GOT3 (cell line): ENCODE measurements at places on chromosomes 5 and 9.

DNA sequence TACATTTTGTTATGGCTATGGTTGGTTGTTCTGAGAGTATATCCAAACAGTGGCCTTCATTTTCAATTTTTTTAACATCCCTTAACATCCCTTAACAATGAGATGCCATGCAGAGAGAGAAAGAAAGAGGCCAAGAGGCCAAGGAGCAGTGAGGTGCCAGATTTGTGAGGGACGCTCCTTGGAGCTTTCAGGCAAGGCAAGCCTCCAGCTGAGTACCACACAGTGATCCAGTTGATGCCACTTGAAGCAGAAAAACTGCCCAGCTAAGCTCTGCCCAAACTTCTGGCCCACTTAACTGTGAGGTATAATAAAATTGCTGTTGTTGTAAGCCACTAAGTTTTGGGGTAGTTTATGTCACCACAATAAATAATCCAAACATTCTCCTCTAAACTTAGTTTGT lies 22.6 kb upstream of the EMB start:
- DNase-seq = no peak

- DNase-seq = no peak
Observed at GRCh38 chr5:172407241-172407691, 47.1 kb downstream of the SH3PXD2B start.

- no peak for DNase-seq
Observed at GRCh38 chr9:82957529-82958379, 105.2 kb downstream of the RASEF start.

- no peak for DNase-seq
Observed at GRCh38 chr5:175305251-175305650, 138.7 kb downstream of the DRD1 start.

- no peak for DNase-seq
Observed at GRCh38 chr5:36641431-36641830, 35.0 kb downstream of the SLC1A3 start.

DNA sequence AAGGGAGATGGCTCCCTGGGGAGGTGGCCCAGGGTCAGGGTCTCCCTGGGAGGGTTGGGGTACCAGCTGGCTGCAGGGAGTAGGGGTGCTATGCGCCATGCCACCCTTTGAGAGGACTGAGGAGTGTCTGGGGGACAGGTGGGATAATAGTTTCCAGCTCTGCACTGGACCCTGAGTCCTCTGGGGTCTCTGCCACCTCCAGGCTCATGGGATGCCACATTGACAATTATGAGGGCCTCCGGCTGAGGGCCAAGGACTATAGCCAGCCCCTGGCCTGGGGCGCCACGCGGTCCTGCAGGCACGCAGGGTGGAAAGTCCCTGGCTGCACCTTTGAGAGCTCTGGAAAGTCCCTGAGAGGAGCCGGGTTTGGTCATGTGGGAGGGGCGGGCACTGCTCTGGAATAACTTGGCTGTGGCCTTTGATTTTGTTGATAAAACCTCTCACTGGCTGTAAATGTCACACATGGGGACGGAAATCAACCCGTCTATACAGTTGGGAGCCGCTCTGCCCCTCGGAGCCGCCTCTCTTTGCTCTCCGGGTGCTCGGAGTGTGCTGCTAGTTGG lies 16.0 kb downstream of the TRAF2 start:
- no peak for DNase-seq

DNA sequence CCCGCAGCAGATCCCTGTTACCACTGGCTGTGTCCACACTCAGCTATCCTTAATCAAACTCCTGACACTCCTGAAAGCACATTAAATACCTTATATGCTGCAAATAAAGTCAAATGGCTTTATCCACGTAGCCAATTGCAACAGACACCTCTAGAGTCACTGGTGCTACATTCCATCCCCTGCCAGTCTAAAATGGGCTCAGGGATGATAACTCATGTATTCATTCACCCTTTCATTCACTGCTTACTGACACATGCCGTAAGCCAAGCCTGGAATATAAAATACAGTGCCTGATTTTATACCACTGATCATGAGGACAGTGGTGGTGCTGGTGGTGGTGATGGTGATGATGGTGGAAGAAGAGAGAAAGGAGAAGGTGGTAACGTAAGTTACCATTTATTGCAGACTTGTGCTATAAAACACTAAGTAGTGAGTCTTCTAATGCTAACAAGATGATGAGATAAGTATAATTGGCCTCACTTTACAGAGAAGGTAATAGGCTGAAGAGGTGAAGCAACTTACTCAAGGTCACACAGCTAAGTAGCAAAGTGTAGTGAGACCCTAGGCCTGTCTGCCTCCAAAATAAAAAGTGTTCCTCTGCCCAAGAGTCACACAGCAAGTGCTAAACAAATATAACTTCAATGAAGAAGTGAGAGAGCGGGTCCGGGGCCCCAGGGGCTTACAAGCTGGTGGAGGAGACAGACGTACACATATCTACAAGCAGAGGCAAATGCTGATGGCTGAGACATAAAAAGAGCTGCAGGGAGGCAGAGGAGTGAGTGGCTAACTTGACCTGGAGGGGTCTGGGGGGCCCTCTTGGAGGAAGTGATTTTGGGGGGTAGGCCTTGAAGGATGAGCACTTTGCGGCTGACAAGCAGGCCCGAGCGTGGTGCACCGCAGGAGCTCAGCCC lies 1.2 kb downstream of the TTLL11 start:
- DNase-seq = no peak

DNA sequence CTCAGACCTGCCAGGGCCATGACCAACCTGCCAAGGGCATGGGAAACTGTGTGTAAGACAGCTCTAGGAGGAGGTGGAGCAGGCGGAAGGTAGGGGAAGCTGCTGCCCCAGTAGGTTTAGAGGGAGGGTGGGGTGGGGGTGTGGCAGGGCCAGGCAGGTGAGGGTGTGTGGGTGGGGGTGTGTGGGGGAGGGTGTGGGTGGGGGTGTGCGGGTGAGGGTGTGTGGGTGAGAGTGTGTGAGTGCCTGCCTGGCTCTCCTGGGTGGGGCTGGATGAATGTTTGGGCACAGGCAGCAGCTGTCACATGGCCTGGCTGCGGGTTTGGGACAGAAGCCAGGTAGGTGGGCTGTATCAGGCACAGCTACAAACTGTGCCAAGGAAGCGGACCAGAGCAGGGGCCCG lies 8.8 kb upstream of the N4BP3 start:
- no peak for DNase-seq

- DNase-seq = peak; percentile 58
Observed at GRCh38 chr5:139658928-139659667, 10.9 kb downstream of the CXXC5 start.

DNA sequence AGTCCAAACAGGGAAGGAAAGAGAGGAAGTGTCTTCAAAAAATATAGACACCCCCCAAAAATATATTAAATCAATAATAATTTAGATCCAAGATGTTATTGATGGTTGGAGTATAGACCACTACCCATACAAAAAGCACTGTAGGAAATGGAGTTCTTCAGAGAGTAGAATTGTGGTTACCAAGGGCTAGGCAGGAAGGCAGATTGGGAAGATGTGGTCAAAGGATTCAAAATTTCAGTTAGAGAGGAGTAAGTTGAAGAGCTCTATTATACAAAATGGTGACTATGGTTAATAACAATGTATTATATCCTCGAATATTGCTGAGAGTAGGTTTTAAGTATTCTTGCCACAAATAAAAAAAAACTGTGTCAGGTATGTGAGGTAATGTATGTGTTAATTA lies 149.4 kb downstream of the CWC27 start:
- DNase-seq = no peak

DNA sequence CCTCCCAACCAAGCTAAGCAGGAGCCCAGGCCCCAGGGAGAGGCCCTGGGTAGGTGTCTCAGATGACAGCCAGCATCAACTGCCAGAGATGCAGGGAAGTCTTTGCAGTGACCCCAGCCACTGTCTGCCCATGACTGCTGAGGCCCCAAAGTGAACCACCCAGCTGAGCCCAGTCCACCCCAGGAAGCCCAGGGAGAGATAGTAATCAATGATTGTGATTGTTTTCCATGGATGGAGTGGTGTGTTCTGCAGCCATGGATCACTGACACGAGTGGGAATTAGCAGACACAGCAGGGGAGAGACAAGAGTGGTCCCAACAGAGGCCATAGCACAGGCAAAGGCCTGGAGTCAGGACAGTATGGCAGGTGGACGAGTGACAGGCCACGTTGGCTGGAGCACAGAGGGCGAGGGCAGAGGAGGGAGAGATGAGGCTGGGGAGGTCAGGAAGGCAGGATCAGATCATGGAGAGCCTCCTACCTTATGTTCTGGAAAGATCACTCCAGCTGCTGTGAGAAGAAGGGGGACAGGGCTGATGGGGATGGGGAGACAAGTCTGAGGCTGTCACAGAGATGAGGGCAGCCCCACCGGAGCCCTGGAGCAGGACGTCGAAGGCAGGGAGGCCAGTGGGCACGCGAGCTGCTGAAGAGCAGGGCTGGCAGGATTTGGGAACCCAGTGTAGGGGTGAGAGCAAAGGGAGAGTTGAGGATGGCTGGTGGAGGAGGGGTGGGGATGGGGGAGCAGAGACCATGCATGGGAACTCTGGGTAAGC lies 14.5 kb downstream of the ABO start:
- no peak for DNase-seq

GRCh38 chr9:110986529-110986928 lies 51.7 kb downstream of the LPAR1 start:
- no peak for DNase-seq

- DNase-seq = no peak
Observed at GRCh38 chr9:20925256-20926045, 106.0 kb downstream of the HACD4 start.

DNA sequence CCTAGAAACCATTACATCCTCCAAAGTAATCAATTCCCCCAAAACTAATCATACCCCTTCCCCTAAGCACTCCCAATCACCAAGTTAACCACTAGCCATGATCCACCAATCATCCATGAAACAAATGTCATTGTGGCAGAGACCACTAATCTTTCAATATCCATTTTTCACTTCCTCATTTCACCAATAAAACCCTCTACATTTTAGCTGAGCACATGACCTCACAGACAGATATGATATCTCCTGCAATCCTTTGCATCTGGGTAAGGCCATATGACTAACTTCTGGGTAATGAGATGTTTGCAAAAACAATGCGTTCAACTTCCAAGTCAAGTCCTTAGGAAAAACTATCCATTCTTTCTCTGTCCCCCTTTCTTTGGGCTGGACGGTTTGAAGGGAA lies 20.7 kb downstream of the OR2S2 start:
- no peak for DNase-seq

GRCh38 chr5:143695244-143695864 lies 116.6 kb upstream of the HMHB1 start:
- no peak for DNase-seq

DNA sequence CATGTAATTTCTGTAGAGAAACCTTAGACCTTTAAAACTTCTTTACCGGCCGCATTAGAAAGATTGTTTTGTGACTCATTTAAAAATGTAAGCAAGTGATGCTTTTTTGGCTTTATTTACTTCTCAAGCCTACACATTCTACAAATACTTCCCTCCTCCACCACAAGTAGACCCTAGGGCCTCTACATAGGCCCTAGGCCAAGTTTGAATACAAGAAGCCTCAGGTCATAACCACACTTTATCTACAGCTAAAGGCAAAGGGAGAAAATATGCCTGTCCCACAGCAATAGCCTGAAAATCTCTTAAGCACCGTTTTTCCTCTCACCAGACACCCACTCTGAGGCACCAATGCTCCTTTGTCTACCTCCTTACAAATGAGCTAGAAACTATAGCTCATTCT lies 53.9 kb downstream of the CSNK1A1 start:
- no peak for DNase-seq

DNA sequence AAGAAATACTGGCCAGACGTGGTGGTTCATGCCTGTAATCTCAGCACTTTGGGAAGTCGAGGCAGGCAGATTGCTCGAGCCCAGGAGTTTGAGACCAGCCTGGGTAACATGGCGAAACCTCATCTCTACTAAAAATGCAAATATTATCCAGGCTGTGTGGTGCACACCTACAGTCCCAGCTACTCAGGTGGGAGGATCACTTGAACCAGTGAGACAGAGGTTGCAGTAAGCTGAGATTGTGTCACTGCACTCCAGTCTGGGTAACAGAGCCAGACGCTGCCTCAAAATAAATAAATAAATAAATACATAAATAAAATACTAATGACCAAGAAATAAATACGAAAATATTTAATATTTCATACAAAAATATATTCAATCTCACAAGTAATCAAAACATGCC lies 18.8 kb downstream of the KLF9 start:
- DNase-seq = no peak

GRCh38 chr9:126508928-126509327 lies 104.8 kb upstream of the LMX1B start:
- no peak for DNase-seq

- no peak for DNase-seq
Observed at GRCh38 chr5:53963958-53964357, 346.4 kb downstream of the ARL15 start.

- no peak for DNase-seq
Observed at GRCh38 chr9:94553029-94553938, 1.6 kb upstream of the PCAT7 start.

DNA sequence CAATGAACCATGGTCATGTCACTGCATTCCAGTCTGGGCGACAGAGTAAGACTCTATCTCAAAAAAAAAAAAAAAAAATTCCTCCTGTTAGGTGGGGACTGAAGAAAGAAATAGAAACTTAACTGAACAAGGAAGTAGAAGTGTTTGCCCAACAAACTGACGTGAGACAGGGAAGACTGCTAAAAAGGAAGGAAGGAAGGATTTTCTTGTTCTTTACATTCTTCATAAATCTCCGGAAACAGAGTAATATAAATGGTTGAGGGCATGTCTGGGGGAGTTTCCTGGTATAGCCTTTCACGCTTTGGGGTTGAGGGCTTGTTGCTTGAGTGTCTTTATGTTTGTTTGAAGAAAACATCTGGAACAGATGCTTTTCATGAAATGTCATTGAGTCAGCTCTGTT lies 3.1 kb downstream of the TOR1B start:
- no peak for DNase-seq

- no peak for DNase-seq
Observed at GRCh38 chr5:139854029-139854605, 58.5 kb downstream of the PSD2 start.

DNA sequence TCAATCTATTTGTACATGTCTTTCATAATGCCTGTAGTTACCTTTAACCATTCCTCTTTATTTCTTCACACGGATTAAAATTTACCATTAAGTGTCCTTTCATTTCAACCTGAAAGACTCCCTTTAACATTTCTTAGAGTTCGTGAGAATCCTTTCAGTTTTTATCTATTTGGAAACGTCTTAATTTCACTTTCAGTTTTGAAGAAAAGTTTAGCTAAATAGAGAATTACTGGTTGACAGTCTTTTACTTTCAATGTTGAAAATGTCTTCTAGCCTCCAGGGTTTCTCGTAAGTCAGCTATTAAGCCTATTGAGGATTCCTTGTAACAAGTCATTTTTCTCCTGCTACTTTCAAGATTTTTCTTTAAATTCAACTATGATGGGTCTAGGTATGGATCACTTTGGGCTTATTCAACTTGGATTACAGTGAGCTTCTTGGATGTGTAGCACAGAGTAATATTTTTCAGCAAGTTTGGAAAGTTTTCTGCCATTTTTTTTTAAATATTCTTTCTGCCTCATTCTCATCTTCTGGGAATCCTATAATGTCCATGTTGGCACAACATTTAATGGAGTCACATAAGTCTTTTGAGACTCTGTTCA lies 48.5 kb downstream of the RFX3 start:
- DNase-seq = no peak

GRCh38 chr5:116436674-116437350 lies 137.8 kb downstream of the SEMA6A start:
- no peak for DNase-seq
